ENCODE measurements at places on chromosomes 6 and 20.

DNA sequence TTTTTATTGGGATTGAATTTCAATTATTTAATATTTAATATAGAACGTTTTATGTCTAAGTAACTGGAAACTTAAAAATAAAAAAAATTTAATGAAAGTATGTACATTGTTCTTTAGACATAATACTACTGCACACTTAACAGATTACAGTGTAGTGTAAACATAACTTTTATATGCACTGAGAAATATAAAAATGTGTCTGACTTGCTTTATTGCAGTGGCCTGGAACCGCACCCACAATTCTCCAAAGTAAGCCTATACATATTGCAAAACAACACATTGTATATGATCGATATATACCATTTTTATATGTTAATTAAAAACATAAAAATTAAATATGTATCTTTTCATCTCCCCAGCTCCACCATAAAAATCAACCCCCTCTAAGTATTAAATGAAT lies 42.8 kb downstream of the GFOD1 start:
- no peak for DNase-seq

DNA sequence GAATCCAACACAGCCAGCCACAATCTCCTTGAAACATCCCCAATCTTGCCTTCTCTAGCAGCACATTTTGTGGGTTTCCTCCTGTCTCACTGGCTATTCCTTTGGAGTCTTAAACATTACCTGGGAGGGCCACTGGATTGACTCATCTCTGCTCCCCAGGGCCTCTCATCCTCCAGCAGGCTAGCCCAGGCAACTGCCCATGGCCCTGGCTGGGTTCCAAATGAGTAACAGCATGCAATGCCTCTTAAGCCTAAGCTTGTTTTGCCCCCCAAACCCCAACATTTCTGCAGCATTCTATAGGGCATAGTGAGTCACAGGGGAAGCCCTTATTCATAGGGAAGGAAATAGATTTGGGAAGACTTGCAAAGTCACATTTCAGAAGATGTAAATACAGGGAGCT lies 204.9 kb downstream of the FOXA2 start:
- no peak for DNase-seq

DNA sequence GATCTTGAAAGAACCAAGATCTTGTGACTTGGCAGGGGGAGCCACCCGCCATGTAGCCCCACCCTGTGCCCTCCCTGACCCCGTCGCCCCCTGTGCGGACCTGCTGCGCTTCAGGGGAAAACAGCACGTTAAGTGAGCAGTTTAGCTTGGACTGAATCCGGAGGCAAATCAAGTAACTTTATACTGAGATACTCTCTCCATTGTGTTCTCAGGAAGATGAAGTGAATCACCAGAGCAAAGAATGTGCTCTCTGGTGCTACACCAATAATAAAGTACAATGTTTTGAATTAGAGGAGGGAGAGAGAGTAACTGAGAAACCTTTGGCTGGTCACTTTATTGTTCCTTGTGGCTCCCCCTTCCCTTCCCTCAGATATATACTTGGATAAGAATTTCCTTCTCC lies 83.4 kb downstream of the TXNDC5 start:
- DNase-seq = no peak

DNA sequence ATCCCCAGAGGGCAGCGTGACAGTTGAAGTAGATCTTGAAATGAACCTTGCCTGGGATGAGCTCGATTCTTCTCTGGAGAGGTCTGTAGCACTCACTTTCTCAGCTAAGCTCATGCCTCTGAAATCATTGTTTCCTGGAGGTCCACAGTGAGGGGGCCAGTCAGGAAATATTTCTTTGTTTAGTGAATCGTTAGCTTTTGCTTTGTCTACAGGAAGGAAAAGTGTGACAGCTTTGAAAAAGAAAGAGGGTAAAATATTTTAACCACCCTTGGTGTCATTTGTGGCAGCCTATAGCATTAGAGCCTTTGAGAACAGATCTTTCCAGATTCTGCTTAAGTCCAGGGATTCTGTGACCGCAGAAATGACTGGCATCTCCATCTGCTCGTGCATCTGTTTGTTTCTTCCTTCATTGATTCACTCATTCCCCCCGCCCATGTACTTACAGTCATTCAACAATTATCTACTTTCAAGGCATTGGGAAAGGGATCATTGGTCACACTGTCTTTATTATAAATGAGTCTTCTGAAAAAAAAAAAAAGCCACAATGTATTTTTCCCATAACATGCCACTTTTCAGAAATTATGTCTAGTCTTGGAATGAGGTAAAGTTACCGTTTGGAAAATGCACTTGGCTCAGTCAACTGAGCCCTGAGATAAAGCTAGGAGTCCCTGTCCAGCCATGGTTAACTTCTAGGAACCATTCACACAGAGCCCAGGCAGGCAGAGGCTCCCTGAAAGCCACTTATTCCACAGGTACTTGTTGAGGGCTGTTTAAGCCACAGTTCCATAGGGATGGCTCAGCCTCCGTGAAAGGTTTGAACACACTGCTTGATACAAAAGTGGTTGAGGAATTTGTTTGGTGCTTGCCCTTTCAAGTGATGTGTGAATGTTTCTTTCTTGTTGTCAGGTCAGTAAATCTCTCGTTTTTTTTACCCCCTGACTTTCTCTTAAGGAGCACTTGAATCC lies 86.0 kb downstream of the TIAM2 start:
- DNase-seq = no peak

- no peak for DNase-seq
Observed at GRCh38 chr6:116449565-116449964, 11.6 kb upstream of the CALHM6 start.

GRCh38 chr6:128659878-128660622 lies 139.7 kb upstream of the PTPRK start:
- DNase-seq = no peak

DNA sequence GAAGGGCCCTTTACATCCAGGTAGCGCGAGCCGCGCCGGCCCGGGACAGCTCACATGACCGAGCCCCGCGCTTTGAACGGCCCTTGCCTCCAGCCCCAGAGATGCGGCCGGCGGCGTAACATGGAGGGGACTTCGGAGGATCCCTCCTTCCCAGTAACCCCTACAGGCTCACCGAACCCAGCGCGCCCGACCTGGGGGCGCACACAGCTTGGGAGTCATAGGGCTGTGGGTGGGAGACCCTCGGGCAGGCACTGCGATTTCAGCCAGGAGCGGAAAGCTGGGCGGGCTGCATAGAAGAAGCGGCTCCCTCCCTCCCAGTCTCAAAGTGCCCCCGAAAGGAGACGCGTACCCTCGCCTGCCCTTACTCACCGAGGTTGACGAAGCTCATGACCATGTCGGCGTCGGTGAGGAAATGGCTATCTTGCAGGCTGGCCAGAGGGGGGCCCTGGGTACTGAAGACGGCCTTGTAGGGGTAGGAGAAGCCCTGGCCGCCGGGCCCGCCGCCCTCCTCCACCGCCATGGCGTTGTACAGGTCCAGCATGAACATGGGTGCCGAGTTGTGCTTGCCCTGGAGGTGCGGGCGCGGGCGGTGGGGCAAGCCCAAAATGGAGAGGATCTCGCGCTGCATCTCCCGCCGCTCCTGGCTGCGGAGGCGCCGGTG lies 975 bp downstream of the BMP7 start:
- DNase-seq = peak; percentile 40

GRCh38 chr6:143097224-143097795 lies 36.6 kb downstream of the AIG1 start:
- no peak for DNase-seq

DNA sequence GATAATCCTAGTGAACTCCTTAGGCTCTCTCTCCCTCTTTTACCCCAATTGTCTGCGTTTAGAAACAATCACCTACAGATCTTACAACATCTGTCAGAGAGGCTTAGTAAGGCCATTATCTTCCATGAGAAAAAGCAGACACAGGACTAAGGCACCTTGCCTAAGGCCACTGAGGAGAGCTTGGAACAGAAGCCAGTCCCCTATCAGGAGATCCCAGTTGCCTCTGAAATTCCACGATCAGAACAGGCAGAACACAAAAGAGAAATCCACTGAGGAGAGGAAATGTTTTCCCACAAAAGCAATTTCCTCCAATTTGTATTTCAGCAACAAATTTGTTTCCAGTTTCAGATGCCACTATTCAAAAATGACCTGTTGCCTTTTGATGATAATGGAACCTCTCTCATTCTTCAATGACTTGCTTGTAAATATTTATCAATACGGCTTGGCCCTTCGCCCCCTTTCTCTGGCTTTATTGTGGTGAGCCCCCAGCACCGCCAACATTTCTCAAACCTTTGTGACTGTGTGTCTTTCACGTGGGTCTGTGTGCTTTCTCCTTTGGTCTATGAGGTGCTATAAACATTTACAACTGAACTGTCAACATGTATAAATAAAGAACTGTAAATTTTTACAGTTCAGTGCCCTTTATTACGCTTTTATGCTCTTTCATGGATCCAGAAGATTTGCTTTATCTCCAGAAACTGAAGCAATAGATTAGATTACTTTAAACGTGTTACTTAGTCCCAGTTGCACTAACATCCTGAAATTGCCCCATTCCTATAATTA lies 187.8 kb upstream of the PHACTR1 start:
- no peak for DNase-seq

DNA sequence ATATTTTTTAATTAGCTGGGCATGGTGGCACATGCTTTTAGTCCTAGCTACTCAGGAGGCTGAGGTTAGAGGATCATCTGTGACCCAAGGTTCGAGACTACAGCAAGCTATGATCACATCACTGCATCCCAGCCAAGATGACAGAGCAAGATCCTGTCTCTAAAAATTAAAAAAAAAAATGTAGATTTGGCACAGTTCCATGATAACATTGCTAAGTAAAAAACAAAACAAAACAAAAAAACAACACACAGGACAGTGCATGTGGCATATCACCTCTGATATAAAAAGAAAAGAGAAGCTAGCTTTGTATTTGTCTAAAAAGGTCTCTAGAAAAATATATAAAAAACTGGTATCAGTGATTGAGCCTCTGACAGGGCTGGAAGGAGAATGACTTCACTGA lies 24.6 kb downstream of the RNF24 start:
- no peak for DNase-seq

GRCh38 chr6:7215798-7216231 lies 97.2 kb downstream of the SSR1 start:
- DNase-seq = no peak

DNA sequence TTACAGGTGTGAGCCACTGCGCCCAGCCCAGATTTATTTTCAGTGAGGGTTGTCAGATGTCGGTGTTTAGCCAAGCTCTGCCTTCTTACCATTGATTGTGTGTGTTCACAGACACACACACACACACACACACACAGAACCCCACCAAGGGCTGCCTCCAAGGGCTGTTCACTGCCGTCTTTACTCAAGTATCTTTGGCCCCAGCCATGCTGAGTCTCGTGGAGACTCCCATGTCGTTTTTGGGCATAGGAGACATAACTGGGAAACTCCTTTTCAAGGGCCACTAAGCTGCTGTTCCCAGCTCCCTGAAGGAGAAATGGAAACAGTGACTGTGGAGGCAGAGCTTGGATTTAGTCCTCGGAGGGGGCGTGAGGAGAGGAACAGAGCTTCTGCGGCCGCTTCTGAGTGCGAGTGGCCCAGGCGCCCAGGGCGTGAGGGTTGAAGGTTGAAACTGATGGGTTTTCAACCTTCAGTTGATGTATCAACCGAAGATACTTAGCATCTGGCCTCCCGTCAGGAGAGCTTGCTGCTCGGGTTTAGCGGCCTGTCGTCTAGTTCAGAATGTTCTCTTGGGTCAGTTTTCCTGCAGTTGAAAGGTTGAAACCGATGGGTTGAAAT lies 243.6 kb downstream of the TTLL2 start:
- no peak for DNase-seq

GRCh38 chr6:49430187-49430586 lies 32.9 kb downstream of the MMUT start:
- DNase-seq = no peak

DNA sequence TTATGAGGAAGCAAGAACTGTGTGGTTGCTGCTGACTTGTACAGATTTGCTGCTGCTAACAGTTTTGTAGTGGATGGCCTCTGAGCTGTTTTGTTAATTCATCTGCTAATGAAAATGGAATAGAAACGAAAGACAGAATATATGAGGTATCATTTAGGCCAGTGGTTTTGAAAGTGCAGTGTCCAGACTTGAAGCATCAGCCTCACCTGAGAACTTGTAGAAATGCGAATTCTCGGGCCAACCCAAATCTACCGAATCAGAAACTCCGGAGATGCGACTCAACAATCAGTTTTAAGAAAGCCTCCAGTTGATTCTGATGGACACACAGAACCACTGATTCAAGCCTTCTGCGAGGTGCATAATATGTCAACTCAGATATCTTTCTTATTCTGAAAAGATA lies 62.5 kb downstream of the CAP2 start:
- DNase-seq = no peak

DNA sequence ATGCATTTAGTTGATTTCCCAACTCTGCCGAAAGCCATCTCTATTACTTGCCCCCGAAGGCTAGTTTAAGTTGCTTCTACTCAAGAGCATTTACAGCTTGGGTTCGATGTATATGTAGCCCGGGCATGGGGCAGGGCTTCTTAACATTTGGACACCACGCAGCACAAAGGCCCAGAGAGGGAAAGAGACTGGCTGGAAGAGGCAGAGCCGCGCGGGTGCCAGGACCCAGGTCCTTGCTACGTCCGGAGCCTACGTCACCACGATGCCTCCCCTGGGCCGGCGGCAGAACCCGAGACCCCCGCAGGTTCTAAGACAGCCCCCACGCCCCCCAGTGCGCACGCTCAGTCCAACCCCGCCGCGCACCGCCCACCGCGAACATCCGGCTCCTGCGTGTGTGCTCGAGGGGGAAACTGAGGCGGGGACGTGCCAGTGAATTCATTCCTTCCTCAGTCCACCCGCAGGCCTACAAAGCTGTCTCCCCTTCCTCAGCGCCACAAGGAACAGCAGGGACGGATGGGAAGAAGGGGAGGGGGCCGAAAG lies 367 bp upstream of the PCIF1 start:
- peak; percentile 65 for DNase-seq

- no peak for DNase-seq
Observed at GRCh38 chr6:16450821-16451220, 212.4 kb downstream of the GMPR start.

GRCh38 chr6:100099189-100100074 lies 105.4 kb upstream of the MCHR2 start:
- DNase-seq = peak; percentile 14

- DNase-seq = peak; percentile 83
Observed at GRCh38 chr6:37731888-37732287, 34.2 kb upstream of the MDGA1 start.

- peak; percentile 86 for DNase-seq
Observed at GRCh38 chr6:11785774-11786579, 7.4 kb upstream of the ADTRP start.

DNA sequence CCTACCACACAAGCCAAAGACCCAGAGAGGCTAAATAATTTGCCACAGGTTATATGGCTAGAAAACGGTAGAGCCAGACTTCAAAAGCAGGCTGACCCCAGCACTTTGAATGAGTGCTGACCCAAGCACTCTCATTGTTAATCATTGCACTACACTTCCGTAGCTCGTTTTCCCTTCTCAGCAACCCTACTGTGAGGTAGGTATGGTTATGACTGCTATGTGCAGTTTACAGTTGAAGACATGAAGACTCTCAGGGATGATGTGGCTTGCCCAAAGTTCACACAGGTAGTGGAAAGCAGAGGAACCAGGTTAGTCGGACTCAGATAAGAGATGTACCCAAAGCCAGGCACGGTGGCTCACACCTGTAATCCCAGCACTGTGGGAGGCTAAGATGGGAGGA lies 33.5 kb upstream of the RIMS4 start:
- no peak for DNase-seq

- no peak for DNase-seq
Observed at GRCh38 chr20:23513164-23513563, 22.2 kb downstream of the CST8 start.

- peak; percentile 14 for DNase-seq
Observed at GRCh38 chr6:155510879-155511278, 55.2 kb upstream of the NOX3 start.
